ENCODE measurements at places on chromosomes 11 and 22.

DNA sequence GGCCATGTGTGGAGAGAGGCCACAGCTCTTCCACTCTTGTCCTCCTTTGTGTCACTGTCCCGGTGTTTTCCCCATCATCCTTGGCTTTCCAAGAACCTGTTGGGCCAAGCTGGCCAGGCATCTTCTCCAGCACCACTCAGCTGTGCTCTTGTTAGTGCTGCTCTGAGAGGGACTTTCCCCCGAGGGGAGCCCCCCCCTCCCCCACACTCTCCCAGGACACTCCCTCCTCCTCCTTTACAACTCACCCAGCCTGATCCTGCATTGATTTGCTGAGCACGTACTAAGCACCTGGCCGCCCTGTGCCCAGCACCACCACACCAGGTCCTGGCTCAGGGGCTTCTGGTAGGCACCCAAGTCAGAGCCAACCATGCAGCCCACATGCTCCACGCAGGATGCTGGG lies 13.2 kb downstream of the TP53AIP1 start:
- DNase-seq, result no peak

DNA sequence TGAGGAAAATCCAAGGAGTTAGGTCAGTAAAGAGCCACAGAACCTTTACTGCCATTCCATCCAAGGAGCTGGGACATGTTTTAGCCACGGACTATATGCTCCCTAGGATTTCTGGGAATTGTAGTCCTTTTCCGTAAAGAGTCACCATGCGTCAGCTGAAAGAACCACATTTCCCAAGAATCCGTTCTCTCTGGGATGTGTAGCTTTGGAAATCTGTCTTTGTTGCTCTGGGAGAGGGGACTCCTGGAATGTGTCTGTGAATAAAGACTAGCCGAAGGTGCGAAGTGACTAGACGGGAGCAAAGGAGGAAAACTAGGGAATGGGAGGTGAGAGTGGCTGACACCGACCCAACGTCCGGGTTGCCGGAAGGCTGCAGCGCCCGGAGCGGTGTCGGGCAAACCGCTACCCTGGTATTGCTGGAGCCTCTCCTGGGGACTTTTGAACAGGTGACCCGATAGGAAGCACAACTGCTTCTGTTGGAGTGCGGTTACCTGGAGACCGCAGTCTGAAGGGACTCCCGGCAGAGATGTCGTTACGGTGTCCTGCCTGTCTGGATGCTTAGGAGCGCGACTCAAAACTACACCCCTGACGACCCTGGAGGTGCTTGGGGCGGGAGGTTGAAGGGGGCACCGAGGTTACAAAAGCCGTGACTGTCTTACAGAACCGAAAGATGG lies at the start of gene IFTAP:
TSS of gene IFTAP (plus strand) at position 187 of the 674 bp plus-strand sequence. CDS start 15,602 bp downstream, outside the sequence.
- DNase-seq, result no peak

DNA sequence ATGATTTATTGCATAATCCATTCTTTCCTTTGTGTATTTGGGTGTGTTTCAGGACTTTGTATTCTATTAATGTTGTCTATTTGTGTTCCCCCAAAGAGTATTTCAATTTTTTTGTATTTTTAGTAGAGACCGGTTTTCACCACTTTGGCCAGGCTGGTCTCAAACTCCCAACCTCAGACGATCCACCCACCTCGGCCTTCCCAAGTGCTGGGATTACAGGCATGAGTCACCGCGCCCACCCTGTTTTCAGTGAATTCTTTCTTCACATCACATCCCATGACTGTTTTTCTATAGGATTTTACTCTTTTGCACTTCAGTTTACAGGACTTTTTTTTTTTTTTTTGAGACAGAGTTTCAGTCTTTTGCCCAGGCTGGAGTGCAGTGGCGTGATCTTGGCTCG lies 46.3 kb downstream of the RBX1 start:
- no peak for DNase-seq

- no peak for DNase-seq
These were observed 39.0 kb upstream of the AKIP1 start for GRCh38 chr11:8871962-8872361.

GRCh38 chr11:32143378-32143777 lies 52.5 kb downstream of the RCN1 start:
- DNase-seq, result no peak

DNA sequence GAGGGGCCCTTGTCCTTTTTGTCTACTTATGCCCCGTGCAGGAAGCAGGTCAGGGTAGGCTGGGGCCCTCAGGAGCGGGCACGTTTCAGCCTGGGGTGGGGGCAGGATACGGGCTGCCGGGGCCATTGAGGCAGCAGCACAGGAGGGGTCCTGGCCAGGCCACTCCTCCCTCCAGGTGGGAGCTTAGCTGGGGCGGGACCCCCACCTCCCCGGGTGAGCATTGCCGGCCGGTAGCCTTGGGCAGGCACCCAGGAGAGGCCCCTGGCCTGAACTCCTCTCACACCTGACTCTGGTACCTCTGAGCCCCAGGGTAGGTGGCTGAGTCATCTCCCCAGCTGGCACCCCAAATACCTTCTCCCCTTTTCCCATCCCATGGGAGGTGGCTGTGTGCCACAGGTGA lies 5.0 kb upstream of the MUC6 start:
- DNase-seq, result no peak

- DNase-seq, result no peak
These were observed 16.8 kb downstream of the PRDM10 start for GRCh38 chr11:129985823-129986222.

DNA sequence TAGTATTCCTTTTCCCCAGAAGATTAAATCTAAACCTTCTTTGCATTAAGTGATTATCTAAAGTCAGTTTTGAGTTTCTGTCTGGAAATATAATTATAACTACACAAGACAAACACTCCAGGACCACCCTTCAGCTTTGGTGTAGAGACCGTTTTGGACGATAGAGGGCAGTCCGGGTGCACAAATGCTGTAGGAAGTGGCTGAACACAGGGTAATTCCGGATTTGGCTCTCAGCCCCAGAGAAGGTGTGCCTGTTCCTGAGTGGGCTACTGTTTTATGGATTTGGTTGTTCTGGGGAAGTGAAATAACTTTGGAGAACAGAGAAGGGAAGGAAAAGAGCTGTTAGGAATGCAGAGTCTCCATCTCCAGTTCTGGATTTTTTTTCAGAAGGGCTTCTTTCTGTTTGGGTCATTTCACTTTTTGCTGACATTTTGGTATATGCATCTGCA lies 14.8 kb downstream of the EXT2 start:
- peak; percentile 52 for DNase-seq

- DNase-seq, result no peak
These were observed 8.5 kb upstream of the SLC25A18 start for GRCh38 chr22:17554814-17555213.

- no peak for DNase-seq
These were observed 54.7 kb downstream of the PHF21B start for GRCh38 chr22:44955102-44955501.

DNA sequence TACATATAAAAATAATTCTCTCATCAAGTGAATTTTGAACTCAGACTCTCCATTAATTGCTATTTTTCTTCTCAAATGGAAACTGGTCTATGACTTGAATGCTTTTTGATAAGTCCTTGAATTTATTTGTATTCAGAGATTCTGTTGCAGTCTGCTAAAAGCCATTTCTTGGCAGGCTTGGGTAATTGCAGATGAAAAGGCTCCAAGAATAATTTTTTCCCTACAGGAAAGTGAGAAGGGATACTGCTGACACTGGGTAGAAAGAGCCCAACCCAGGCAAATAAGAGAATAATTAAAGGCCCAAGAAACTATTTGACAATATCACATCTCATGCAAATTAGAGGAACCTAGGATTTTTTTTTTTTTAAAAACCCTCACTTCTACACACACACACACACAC lies 246.5 kb upstream of the DDI1 start:
- DNase-seq, result no peak

- no peak for DNase-seq
These were observed 92.8 kb upstream of the DRD2 start for GRCh38 chr11:113567867-113568544.

DNA sequence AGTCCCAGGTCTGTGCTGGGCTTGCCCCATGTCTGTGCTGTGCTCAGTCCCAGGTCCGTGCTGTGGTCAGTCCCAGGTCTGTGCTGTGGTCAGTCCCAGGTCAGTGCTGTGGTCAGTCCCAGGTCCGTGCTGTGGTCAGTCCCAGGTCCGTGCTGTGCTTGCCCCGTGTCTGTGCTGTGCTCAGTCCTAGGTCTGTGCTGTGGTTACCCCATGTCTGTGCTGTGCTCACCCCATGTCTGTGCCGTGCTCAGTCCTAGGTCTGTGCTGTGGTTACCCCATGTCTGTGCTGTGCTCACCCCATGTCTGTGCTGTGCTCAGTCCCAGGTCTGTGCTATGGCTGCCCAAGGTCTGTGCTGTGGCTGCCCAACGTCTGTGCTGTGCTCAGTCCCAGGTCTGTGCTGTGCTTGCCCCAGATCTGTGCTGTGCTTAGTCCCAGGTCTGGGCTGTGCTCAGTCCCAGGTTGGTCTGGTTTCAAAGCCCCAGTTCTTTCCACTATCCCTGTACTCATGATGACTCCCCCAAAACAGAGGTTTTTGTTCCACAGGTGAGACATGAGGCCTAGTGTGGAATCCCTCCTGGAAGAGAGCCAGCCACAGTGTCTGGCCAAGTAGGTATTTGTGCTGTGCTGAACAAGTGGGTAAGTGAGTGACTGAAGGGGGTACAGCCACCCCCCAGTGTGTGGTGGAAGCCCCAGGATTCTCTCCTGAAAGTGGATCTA lies 34.8 kb downstream of the IRAG1 start:
- no peak for DNase-seq

DNA sequence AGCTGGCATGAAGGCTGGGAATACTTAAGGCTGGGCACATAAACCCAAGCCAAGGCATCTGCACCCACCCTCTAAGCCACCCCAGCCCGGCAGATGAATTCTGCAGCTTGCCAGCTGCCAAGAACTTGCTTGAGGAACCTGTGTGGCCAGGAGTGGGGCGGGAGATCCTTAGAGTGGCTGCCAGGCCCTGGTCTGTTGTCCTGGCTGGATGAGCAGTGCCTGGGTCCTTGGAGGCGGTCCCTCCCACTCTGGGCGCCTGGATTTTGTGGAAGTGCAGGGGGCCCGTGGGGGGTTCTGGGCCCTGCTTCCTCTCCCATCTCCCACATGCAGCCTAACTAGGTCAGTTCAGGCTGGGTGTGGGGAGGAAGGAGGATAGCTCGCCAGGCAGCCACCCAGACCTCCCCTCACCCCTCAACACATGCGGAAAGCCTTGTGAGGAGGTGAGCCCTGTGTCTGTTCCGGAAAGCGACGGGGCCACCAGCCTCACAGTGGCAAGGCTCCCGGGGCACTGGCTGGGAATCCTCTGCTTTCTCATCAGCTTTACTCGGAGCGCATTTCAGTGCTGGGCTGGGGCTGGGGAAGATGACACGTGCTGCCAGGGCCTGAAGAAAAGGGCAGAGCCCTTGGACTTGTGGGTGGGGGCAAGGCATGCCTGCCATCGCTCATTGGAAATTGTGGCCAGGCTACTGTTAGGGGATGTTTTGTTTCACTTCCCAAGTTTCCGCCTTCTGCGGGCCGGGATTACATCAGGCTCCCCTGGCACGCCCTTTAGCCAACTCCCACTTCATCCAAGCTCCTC lies 8.4 kb downstream of the DAGLA start:
- no peak for DNase-seq

GRCh38 chr11:113338730-113339129 lies 24.3 kb downstream of the TTC12 start:
- DNase-seq, result no peak

DNA sequence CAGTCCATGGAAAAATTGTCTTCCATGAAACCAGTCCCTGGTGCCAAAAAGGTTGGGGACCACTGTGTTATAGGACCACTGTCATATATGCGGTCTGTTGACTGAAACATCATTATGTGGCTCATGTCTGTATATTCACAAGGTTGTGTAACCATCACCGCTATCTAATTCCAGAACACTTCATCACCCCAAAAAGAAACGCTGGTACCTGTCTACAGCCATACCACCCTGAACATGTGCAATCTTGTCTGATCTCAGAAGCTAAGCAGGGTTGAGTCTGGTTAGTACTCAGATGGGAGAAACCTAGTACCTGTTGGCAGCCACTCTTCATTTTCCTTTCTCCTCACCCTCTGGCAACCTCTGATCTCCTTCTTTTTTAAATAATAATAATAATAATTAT lies 12.9 kb upstream of the PIK3IP1 start:
- DNase-seq, result no peak

DNA sequence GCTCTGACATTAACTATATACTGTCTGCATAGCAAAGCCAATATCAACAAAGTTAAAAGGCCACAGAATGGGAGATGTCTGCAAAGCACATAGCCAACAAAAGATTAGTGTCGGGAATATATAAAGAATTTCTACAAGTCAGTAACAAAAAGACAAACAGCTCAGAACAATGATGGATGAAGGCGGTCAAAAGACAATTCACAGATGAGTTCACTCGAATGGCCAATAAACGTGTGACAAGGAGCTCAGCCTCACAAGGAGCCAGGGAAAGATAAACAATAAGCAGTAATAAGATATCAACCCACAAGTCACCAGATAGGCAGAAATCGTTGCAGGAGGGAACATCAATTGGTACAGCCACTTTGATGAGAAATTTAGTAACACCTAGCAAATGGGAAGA lies 106.0 kb upstream of the ISX start:
- DNase-seq, result no peak

DNA sequence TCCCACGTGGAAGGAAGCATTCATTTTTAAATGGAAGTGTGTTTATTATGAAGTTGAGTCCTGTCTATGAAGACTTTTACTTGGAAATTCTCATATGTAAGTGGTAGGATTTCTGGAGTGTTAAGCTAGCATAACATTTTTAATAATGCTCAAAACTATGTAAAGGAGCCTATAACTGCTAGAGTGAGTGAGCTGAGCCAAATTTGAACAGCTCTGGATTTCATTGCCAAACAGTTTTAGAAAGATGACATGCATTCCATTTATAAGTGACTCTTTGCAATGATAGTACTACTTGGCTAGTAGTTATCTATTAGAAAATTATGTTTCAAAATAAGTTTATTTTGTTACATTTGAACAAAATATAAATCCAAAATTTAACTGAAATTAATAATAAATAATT lies 721.2 kb downstream of the LUZP2 start:
- DNase-seq, result no peak

- DNase-seq, result no peak
These were observed 87.7 kb upstream of the NECTIN1 start for GRCh38 chr11:119816660-119817059.

DNA sequence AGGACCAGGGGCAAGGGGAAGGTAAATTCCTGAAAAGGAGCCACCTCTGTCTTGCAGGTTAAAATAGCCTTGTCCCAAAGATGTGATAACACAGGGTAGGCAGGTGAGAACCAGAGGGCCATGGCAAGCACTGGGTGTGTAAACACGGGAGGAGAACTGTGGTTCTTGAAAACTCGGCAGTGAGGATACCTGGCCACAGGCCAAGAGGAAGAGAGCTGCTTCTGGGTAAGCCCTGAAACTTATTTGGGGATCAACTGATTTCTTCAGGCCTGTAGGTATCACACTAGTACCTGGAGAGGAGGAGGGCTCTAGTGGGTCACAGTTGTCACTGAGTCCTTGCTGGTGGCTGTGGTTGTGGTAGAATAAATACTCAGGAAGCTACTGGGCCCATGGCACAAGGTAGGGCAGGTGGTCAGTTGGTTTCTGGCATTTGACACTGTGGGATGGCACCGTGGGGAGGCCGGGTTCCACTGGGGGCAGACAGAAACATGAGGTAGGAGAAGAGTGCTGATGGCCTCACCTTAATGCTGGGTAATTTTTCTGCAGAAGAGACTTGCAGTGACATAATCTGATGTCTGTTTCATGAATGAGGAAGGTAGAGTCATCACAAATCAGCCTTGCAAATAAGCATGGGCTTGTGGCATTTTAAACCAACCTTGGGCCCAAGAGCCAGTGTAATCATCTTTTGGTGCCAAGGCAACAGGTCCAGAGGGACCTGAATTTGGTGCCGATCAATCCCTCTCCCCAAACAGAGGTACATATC lies 22.0 kb downstream of the AMPD3 start:
- DNase-seq, result no peak

- no peak for DNase-seq
These were observed 49.7 kb upstream of the NOX4 start for GRCh38 chr11:89540826-89541225.

Measured in effector memory CD8-positive, alpha-beta T cell (primary cell).